ENCODE measurements at places on chromosomes 1 and 21.

DNA sequence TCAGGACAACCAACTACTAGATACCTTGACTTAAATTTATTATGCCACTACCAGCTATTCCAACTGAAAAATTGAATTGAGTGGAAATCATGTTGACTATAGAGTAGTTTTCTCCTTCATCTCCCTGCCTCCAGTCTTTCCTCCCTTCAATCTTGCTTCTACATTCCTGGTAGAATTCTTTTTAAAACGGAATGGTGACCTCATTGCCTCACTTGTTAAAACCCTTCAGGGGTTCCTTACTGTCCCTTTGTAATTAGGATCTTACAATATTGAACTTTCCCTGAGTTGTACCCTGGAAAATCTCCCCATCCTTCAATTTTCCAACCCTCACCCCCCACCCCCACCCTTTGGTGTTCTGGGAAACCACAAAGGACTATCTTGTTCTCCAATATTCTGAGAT is 82.8 kb upstream of the ZNF326 start:
- no peak for DNase-seq

DNA sequence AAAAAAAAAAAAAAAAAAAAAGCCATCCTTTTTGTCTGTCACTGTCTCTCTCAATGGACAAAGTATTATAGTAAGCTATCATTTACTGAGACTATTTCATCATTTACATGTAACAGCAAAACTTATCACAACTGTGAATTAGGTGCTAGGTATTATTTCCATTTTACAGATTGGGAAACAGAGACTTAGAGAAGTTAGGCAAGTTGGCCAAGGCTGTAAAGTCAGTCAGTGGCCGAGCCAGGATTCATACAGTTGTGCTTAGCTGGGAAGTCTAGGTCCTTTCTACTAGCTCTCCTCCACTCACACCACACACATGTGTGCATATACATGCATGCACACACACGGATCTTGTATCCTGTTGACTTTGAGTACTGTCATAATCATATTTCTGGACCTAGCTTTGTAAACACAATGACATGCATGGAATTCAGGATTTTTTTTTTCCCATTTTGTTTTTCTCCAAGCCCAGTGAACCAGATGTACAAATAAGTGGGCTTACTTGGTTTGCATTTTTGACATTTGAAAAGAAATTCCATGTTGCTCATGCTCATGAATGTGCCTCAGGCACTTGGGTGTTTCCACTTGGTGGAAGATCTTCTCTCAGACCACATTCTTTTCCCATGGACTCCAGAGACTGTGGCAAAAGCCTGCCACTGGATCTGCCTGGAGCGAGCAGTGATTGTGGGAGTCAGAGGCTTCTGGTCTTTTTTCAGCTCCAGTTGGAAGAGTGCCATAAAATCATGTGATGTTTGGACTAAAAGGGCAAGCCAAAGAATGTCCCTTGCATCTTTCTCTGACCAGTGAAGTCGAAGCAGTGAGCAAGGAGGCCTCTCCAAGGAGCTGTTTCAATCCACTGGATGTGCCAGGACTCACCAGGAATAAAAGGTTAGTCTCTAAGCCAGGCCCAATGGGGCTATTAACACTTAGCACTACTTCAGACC is 61.7 kb upstream of the DNAJC6 start:
- no peak for DNase-seq

DNA sequence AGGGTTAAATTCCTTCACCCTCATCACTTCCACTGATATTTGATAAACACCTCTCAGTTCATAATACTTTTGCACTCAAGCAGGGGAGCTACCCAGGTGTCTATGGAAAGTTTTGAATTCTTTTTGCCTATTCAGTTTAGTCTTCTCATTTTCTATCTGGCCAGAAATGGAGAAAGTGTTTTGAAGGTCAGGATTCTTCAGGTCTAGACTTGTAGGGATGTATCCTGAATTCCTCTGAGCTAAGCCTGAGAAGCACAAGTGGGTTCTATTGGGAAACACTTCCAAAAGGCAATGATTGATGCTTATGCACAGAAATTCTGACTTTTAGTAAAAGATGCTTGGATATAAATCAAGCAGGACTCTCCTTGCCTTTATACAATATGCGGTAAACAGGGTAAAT is 217.8 kb upstream of the HOOK1 start:
- no peak for DNase-seq

DNA sequence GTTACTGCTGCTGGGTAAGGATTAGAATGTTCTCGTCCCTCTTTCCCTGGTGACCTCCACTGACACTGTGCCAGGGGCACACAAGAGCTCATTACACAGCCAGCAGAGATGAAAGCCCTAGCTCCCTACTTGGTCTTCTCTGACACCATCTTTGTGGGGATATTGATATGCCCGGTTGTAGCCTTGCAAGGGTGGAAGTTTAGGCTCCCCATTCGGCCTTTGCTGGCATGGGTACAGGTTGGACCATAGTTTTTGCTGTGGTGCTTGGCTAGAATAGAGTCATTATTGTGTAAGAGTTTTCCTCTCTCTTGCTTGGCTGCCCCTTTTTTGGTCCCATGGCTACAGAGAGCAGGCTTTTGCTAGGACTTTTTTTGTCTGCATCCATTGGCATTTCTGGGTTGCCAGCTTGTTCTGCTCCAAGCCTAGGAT is 12.3 kb downstream of the RAB4A start:
- DNase-seq: no peak

DNA sequence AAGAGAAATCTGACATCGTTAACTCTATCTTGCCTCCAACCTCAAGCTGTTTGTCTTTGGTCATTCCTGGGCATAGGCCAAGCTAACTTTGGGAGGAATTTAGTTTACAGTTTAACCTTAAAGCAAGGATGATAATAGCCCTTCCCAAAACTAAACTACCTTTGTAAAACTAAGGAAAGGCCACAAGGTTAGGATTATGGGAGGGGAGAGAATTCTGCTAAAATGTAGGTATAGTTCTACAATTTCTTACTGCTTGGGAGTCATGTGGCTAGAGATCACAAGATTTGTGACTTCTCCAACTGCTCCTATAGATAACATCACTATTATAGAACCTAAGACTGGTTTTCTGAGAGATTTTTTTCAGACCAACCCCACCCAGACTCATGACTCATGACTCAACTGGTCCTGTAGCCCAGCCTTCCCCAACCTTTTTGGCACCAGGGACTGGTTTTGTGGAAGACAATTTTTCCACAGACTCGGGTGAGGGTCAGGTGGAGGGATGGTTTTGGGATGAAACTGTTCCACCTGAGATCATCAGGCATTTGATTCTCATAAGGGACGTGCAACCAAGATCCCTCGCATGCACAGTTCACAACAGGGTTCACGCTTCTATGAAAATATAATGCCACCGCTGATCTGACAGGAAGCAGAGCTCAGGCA is 70.7 kb upstream of the MUTYH start:
- no peak for DNase-seq

- no peak for DNase-seq
Observed at GRCh38 chr1:151325646-151326429, 1.4 kb downstream of the PI4KB start.

GRCh38 chr1:165610866-165611265 is 20.2 kb upstream of the MGST3 start:
- DNase-seq: no peak

All from NT2/D1 (cell line).